ENCODE measurements at places on chromosomes 7 and 10. TPM values are rescaled to one million over a fixed set of nuclear protein-coding genes. Genes with fewer than 3 reads are reported as not detected.
A peak's percentile ranks its signal among the peaks of the same experiment; 100 is the strongest.

Gene CYP2C9
- 2.9 TPM for polyA plus RNA-seq

DNA sequence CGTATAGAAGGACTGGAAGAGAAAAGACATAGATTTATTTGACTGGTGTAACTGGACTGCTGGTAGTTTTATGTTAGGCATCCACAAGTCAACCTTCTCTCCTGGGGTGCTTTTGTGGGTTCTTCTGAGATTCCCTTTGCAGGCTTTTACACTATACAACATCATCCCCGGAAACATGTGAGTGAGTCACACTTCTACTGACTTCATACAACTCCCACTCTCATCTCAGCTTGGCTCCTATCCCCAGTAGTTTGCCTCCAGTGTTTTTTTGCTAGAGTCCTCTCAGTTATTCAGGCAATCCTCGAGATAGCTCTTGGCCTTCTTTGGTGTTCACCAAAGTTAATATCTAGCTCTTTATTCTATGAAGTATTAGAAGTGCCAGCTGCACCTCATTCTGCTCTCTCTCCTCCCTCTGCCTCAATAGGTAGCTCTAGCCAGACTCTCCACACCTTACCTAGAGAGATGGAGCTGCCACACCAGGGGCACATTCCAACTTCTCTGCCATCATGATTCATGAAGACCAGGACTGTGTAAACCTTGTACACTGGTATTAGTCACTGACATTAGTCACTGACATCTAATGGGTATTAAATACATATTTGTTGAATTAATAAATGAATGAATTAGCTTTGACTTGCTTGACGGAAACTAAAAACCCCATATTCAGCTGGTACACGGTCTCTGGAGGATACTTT is 281.9 kb downstream of the PPP1R3A start:
- DNase-seq, result no peak

Gene OR2A1
- polyA plus RNA-seq, result 1.0 TPM

Gene GRM3
- 0.19 TPM for polyA plus RNA-seq

Gene CAMK2B
- polyA plus RNA-seq, result 1.6 TPM

DNA sequence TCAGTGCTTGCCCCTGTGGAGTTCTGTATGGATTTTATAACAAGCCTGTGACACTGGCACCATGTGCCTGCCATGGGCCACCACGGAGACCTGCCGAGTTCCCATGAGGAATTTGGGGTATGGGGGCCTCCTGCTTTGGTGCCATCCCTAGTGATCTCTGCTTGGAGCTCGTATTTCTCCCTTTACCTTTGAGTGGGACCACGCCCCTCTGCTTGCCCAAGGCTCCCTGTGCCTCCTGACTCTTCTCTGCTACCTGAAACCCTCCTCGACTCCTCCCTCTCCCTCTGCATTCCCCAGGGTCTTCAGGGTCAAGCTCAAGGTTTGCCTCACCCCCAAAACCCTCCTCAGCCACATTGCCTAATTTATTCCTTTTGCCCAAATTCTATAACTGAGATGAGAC is 225.0 kb downstream of the BUB3 start:
- DNase-seq, result no peak

Gene IGF2BP3
- polyA plus RNA-seq, result 69.2 TPM

Gene SPAG6
- 0.63 TPM for polyA plus RNA-seq

- no peak for DNase-seq
These were observed 116.5 kb downstream of the MARCHF5 start for GRCh38 chr10:92407305-92408016.

GRCh38 chr10:132184816-132185593 is 1.7 kb upstream of the DPYSL4 start:
- no peak for DNase-seq

Gene NUTM2B
- polyA plus RNA-seq, result 1.1 TPM

- DNase-seq, result no peak
These were observed 973 bp downstream of the SDK1 start for GRCh38 chr7:3301831-3302618.

Gene GPR37
- 1.9 TPM for polyA plus RNA-seq

Gene VAX1
- polyA plus RNA-seq, result not detected

GRCh38 chr10:109819807-109820206 is 103.5 kb downstream of the XPNPEP1 start:
- no peak for DNase-seq

GRCh38 chr10:123136221-123136805 is 543 bp downstream of the HMX3 start:
- no peak for DNase-seq

- no peak for DNase-seq
These were observed 74.5 kb downstream of the OAT start for GRCh38 chr10:124344266-124344590.

- DNase-seq, result peak; percentile 74
These were observed 15.8 kb downstream of the ECHDC3 start for GRCh38 chr10:11757821-11758463.

All from left renal pelvis (tissue), 4 donors.